ENCODE measurements at places on chromosomes 5 and 9. TPM values are rescaled to one million over a fixed set of nuclear protein-coding genes. Genes with fewer than 3 reads are reported as not detected.

GRCh38 chr5:133114166-133114932 is 62.5 kb downstream of the HSPA4 start:
- DNase-seq, result no peak

GRCh38 chr9:91489361-91489899 is 65.8 kb upstream of the NFIL3 start:
- peak; percentile 39 for DNase-seq

DNA sequence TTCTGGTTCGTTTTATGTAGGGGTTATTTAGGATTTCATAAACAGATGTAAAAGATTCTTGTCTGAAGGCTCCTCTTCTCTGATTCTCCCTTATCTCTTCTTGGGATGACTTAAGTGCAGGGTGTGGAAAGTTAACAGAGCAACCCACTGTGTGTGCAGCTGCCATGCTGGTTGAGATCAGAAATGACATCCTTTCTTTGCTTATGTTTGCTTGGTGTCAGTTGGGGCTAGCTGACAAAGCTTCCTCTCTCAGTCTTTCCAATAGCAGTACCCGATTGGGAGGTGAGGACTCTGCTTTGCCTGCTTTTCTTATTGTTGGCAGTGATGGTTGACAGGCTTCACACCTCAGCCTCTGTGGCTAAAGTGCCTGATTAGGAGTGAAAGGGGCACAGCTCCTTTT is 26.5 kb downstream of the OGN start:
- no peak for DNase-seq

- no peak for DNase-seq
Measured at GRCh38 chr9:127778280-127779135, at the start of gene SH2D3C. TSS of gene SH2D3C (minus strand) at chr9:127778666. CDS start at chr9:127778627, 39 bp downstream.

- no peak for DNase-seq
Measured at GRCh38 chr9:32928145-32928763, 73.2 kb downstream of the APTX start.

GRCh38 chr9:116369706-116370105 is 216.1 kb downstream of the PAPPA start:
- no peak for DNase-seq

- DNase-seq, result no peak
Measured at GRCh38 chr5:102711525-102712385, 43.4 kb upstream of the PAM start.

DNA sequence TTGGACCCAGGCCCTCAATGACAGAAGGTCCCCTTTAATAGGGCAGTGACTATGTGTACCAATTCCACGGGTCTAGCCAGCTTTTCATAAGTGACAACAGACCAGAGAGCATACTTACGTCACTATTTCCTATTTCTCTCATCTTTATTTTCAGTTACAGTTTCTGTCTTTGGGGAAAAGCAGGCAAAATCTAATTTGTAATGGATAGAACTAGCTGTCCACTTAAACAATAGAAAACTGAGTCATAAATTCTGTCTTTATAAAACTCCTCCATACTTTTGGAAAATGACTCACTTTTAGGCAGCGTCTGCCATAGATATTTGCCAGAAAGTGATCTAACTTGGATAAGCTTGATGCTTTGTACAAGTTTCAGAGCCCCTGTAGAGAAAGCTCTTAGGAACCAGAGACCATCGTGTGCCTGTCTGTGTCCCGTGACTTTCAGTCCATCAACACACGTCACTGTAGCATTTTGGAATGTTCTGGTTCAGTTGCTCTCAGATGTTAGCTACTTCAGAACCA is 101.9 kb downstream of the F2RL2 start:
- peak; percentile 56 for DNase-seq

GRCh38 chr5:132426525-132427138 is 57.1 kb downstream of the SLC22A5 start:
- peak; percentile 96 for DNase-seq

- DNase-seq, result no peak
Measured at GRCh38 chr5:37015795-37016666, 139.5 kb downstream of the NIPBL start.

DNA sequence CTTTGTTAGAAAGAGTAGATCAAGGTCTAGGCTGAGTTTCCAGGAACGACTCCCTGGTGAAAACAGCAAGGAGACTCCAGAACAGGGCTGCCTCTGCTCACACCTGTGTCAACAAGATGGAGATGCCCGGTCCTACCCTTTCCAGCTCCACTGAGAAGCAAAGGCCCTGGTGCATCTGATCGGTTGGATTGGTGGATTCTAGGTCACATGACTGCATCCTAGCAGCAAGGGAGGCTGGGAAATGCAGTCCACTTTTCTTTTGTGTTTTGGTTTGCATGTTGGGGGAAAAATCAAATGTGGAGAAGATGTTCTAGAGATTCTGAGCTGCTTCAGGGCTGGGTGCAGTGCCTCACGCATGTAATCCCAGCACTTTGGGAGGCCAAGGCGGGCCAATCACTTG is 82.0 kb upstream of the TRIO start:
- no peak for DNase-seq

GRCh38 chr9:37191403-37192089 is 71.2 kb downstream of the ZCCHC7 start:
- no peak for DNase-seq

DNA sequence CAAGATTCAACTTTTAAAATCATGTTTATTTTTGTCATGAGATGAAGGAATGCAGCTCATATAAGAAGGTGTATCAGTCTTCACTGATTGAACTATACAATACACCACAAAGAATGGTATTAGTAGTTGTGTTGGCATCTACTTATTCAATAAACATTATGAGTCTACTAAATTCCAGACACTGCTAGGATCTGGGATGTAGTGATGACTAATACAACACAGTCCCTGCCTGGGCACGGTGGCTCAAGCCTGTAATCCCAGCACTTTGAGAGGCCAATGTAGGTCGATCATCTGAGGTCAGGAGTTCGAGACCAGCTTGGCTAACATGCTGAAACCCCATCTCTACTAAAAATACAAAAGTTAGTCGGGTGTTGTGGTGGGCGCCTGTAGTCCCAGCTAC is 171.4 kb upstream of the NFIB start:
- peak; percentile 99 for DNase-seq

GRCh38 chr9:109315480-109316206 is 5.2 kb downstream of the EPB41L4B start:
- DNase-seq, result no peak

DNA sequence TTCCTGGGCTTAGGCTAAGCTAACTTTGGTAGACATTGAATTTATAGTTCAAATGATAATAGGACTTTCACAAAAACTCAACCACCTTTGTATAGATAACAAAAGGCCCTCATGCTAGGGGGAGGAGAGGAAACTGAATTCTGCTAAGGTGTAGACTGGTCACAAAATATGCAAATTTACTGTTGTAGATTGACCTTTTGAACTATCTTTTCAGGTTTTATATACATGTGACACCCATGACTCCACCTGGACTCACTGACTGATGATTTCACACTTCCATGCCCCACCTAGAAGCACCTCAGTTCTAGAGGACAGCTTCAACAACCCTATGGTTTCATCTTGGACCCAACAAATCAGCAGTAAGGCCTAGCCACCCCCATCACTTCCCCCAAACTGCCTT is 165.7 kb downstream of the CEMIP2 start:
- no peak for DNase-seq

- DNase-seq, result no peak
Measured at GRCh38 chr5:73901455-73901854, 275.5 kb downstream of the ARHGEF28 start.

DNA sequence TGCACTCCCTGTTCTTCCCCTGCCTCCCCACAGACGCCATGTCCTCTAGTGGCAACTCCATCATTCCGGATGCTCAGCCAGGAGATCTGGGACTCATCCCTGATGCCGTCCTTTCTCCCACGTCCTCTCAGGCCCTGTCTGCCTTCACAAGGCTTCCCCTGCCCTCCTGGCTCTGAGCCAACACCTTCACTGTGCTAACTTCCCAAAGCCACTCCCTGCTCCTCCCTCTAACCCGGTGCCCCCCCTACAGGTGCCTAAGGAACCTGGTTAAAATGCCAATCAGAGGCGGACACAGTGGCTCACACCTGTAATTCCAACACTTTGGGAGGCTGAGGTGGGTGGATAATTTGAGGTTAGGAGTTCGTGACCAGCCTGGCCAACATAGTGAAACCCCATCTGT is 67.6 kb downstream of the LMX1B start:
- no peak for DNase-seq

- no peak for DNase-seq
Measured at GRCh38 chr5:104295991-104296390, 733.4 kb upstream of the NUDT12 start.

- no peak for DNase-seq
Measured at GRCh38 chr9:133057006-133057405, 4.8 kb upstream of the CEL start.

DNA sequence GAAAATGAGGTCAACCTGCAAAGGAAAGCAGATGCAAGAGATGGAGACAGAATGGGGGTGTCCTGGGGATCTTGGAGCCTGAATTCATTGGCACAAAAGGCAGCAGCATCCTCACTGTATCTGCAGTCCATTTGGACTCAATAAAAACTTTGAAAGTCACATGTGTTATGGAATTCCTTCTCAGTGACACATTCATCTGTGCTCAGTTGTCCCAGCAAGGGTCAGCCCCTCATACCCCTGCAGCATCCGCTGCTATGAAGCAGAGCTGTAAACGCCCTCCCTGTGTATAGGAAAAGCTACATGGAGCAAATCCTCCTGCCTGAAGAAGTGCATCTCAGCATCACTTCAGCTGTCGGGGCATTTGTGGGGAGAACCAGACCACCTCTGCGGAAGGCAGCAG is 14.5 kb upstream of the RARS1 start:
- no peak for DNase-seq

- no peak for DNase-seq
Measured at GRCh38 chr5:27810458-27810857, 772.1 kb upstream of the CDH9 start.

GRCh38 chr5:148186248-148187003 is 16.4 kb upstream of the SPINK6 start:
- DNase-seq, result peak; percentile 9

- DNase-seq, result peak; percentile 26
Measured at GRCh38 chr5:54785729-54786591, 199.4 kb downstream of the ESM1 start.

GRCh38 chr5:143537056-143537455 is 133.6 kb upstream of the NR3C1 start:
- DNase-seq, result no peak

- DNase-seq, result no peak
Measured at GRCh38 chr9:134243778-134244467, 79.6 kb upstream of the RNU6ATAC start.

GRCh38 chr5:145936401-145937131 is at the start of gene SH3RF2:
TSS of gene SH3RF2 (plus strand) at chr5:145936578. CDS start at chr5:145937929, 1,351 bp downstream.
- DNase-seq, result peak; percentile 98

GRCh38 chr9:121222524-121223171 is 21.0 kb upstream of the RAB14 start:
- no peak for DNase-seq

- DNase-seq, result peak; percentile 26
Measured at GRCh38 chr9:88537761-88538091, 2.7 kb downstream of the NXNL2 start.

DNA sequence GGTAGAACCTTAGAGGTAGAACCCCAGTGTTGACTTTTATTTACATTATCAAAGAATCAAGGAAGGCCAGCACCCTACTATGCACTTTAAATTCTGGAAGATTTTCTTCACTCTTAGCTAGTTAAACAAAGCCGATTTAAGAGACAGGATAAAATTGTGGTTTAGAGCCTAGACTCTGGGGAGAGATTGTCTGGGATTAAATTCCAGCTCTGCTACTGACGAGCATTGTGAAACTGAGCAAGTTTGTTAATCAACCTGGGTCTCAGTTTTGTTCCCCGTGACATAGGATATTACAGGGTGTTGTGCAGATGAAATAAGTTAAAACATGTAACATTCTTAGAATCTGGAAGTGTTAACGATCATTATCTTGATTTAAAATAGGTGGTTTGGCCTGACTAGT is 83.5 kb downstream of the FEM1C start:
- no peak for DNase-seq

GRCh38 chr5:58459146-58460001 is 512 bp downstream of the PLK2 start:
- no peak for DNase-seq

The RANBP3L gene
- not detected for total RNA-seq

The RPL37 gene
- total RNA-seq, result 523 TPM

The SLC12A2 gene
- total RNA-seq, result 6.4 TPM

The TOR1A gene
- total RNA-seq, result 30.1 TPM

The ARSB gene
- total RNA-seq, result 10.3 TPM

The GABRP gene
- total RNA-seq, result not detected

The MYOZ3 gene
- 0.03 TPM for total RNA-seq

The KIF20A gene
- 129 TPM for total RNA-seq

The DDX4 gene
- total RNA-seq, result not detected

The PPP3R2 gene
- total RNA-seq, result not detected

The PCDHA4 gene
- not detected for total RNA-seq

The TEX48 gene
- not detected for total RNA-seq

The GMCL2 gene
- not detected for total RNA-seq
